Transverse colon (tissue), 4 donors: ENCODE measurements at places on chromosomes 6 and 20. TPM values are rescaled to one million over a fixed set of nuclear protein-coding genes. Genes with fewer than 3 reads are reported as not detected.

- H3K4me1 ChIP-seq, result peaks cover 19% of the 10 kb centered on the region
- DNase-seq, result peak; percentile 83
- H3K36me3 ChIP-seq, result no peaks in the 10 kb centered on the region
- peak within 1 kb of the TSS; percentile 50 for H3K4me3 ChIP-seq
- H3K27me3 ChIP-seq, result no peaks in the 10 kb centered on the region
- peak within 1 kb of the TSS; percentile 98 for H3K27ac ChIP-seq
Observed at GRCh38 chr20:45833030-45833882, at the start of gene SNX21. TSS of gene SNX21 (plus strand) at chr20:45833799. CDS start at chr20:45833920, 121 bp downstream.

GRCh38 chr6:115610696-115611095 lies 450.0 kb downstream of the FRK start:
- H3K36me3 ChIP-seq, result no peaks in the 10 kb centered on the region
- H3K4me1 ChIP-seq, result no peaks in the 10 kb centered on the region
- no peak for DNase-seq
- H3K27ac ChIP-seq, result no peak overlapping the region
- no peaks in the 10 kb centered on the region for H3K27me3 ChIP-seq

SMOC2 gene
- 14.5 TPM for total RNA-seq

CARMIL1 gene
- 25.1 TPM for total RNA-seq
